Activated naive CD4-positive, alpha-beta T cell (primary cell): ENCODE measurements at places on chromosomes 12 and 14.

- DNase-seq = no peak
Observed at GRCh38 chr12:85998074-85998473, 124.0 kb downstream of the NTS start.

- no peak for DNase-seq
Observed at GRCh38 chr12:23093488-23093887, 468.5 kb downstream of the ETNK1 start.

- DNase-seq = no peak
Observed at GRCh38 chr14:51028361-51028760, 66.5 kb downstream of the TRIM9 start.

DNA sequence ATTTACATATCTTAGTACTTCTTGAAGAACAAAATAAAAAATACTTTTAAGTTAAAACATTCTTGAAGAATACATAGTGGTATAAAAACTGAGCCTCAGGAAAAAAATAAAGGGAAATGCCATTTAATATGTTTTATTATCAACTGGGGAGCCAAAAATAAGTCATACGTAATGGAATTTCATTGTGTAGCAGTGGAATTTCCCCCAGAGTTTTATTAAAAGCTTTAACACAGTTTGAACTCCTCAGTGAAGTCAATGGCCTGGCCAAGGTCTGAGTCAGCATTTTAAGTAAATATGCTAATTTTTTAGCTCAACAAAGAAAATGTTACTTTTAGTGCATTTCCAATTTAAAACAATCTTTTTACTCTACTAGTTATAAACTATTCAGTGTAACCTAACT lies 350.1 kb upstream of the ATP2B1 start:
- DNase-seq = no peak

GRCh38 chr12:5027046-5027821 lies 16.4 kb upstream of the KCNA5 start:
- no peak for DNase-seq

- no peak for DNase-seq
Observed at GRCh38 chr12:106093246-106093645, 45.5 kb downstream of the NUAK1 start.

- peak; percentile 58 for DNase-seq
Observed at GRCh38 chr12:14774074-14774905, 29.0 kb downstream of the WBP11 start.

DNA sequence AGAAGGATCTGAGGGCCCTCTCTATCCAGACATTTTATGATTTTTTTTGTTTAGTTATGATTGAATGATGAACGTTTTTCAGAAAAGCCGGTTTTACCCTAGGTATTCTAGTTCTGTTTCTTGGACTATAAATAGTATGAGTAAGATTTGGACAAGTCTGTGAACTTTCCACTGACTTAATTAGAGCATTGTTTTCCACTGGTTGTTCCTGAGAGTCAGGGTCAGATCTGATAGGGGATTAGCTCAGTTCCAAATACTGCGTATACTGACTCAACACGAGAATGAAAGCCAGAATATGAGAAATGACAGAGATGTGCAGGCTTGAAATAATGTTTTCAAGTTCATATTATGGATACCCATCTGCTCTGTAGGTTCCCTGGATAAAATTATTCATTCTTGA lies 361.6 kb downstream of the AEBP2 start:
- DNase-seq = no peak

DNA sequence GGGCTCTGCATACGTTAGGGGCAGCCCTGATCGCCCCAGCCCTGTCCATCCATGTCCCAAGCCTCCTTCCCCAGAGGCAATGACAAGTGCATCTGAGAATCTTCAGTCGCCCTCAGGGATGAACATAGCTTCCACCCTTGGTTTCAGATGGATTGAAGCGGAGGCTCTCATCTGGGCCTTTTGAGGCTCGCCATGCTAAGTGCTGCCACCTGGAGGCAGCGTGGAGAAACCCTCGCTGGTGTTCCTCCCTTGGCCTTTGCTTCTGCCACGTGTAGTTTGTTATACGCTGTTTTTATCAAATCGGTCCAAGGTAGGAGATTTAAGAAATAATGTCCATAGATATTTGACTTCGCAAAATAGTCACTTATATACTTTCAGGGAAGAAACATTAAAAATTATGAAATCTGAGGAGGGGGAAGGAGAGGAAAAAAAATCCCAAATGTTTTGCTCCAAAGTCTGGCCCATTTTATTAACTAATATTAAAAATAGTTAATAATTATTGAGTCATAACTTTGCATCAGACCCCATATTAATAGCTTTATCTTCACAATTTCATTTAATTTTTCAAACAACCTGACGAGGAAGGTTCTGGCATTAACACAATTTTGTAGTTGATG lies 28.8 kb upstream of the LRRC10 start:
- DNase-seq = peak; percentile 25

DNA sequence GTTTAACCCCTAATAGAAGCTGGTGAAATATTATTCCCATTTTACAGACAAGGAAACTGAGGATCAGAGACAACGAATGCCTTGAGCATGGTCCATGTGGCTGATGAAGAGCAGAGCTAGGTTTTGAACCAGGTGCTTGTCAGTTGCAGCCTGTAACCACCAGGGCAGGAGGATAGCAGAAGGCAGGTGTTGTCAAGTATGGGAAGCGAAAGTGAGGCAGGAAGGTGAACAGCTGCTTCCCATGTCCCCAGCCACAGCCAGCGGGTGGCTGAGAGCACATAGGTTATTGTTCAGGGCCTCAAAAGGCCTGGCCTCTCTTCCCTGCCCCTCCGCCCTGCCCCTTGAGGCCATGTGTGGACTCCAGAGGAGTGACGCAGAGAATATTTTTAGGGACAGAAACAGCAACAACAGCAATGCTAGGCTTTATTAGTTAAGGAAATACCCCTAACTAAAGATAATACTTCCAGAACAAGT lies 39.6 kb downstream of the IQSEC3 start:
- no peak for DNase-seq

DNA sequence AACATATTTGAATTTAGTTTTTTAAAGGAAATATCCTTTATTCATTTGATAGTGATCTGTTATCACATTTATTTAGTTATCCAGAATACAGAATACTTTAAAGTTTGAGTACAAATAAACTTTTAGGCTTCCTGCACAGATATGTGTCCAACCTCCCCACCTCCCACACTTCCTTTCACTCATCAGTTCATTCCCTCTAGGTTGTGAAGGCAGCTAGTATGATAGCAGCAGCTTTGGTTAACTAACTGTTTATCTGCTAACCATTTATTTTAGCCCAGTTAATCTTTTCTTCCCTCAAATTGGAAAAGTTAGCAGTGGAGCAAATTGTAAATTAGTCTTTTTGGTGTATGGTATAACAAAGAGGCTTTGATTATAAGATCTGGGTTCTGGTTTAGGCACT lies 35.7 kb downstream of the CNOT2 start:
- DNase-seq = no peak

GRCh38 chr14:85974602-85975001 lies 444.7 kb downstream of the FLRT2 start:
- DNase-seq = no peak

DNA sequence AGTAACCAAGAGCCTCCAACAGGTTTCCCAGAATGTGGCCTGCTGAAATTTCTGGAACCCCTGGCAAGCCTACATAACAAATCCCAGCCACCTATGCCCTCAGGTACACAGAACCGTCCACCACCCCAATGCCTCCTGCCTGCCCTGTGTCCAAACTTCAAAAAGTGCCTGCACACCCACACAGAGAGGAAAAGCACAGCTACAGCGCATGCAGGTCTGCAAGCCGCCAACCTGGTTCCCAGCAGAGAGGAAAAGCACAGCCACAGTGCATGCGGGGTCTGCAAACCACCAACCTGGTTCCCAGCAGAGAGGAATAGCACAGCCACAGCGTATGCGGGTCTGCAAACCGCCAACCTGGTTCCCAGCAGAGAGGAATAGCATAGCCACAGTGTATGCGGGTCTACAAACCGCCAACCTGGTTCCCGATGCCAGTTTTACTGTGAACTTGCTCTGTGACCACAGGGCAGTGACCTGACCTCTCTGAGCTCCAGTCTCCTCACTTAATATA lies 113.5 kb downstream of the SCARB1 start:
- DNase-seq = no peak

- no peak for DNase-seq
Observed at GRCh38 chr12:91404441-91404840, 221.8 kb upstream of the DCN start.

GRCh38 chr12:104387190-104387589 lies 69.6 kb upstream of the CHST11 start:
- DNase-seq = no peak

DNA sequence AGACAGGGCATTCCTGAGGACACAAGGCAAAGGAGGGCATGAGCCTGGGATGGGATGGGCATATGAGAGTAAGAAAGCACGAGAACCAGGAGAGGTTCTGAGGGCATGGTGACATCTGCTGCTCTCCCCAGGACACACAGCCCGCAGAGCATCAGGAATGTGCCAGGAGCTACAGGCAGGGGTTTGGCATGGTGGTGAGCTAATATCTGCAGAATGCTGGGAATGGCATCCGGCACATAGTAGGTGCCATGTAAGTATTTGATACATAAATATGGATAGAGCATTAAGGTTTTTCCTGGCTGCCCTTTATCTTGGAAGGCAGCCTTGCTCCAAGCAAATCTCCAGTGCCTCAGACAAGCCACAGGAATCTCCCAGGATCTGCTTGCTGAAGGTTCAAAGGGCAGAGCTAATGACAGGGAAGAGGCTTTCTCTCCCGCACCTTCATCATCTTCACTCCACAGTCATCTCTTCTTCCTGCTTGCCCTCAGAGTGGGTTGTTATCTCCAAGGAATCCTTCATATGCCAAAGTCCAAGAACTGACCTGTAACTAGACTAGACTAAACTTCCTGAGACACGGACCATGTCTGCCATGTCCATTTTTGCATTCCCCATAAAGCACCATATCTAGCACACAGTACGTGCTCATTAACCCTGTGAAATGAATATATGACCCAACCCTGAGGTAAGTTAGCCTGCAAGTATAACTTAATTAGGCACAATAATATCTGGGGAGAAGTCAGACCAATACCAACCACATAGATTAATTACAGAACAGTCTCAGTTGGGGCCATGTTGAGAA lies 62.0 kb upstream of the SCN8A start:
- DNase-seq = no peak

DNA sequence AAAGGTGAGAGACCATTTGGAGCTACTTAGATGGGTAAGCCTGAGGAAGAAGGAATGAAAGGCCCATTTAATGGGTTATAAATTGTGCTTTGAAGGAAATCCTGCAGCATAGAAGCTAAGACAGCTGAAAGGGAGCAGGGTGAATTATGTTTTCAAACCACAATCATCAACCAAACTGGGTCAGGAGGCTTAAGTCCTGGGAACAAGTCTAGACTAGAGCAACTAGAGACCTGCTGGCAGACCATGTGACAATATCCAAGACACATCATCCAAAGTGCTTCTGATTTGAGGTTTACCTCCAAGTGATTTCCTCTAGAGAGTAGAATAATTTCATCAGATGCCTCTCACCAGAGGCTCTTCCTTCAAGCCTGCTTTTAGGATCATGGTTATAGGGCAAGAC lies 53.7 kb downstream of the MAP3K9 start:
- DNase-seq = no peak

DNA sequence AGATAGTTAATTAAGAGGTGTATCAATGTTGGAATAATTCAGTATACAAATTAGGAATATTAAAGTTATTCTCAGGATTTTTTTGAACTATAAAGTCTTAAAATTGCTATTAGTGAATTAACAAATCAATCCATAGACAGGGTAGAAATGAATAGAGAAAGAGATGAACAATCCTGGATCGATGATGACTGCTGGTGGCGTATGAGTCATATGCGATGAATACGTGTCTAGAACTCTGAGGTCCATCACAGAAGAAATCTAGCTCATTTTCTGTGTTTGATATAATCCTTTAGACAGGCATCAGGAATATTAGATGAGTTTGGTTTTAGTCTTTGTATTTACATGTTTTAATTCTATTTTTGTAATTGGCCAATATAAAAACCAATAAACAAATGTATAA lies 85.4 kb upstream of the RTL1 start:
- no peak for DNase-seq

GRCh38 chr12:130650131-130650530 lies 66.0 kb downstream of the RIMBP2 start:
- no peak for DNase-seq

- DNase-seq = no peak
Observed at GRCh38 chr12:127297327-127297726, 969.6 kb upstream of the TMEM132C start.

DNA sequence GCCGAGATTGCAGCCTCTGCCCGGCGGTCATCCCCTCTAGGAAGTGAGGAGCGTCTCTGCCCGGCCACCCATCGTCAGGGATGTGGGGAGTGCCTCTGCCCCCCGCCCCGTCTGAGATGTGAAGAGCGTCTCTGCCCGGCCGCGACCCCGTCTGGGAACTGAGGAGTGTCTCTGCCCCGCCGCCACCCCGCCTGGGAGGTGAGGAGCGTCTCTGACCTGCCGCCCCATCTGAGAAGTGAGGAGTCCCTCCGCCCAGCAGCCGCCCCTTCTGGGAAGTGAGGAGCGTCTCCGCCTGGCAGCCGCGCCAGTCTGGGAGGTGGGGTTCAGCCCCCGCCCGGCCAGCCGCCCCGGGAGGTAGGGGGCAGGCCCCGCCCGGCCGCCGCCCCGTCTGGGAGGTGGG lies 544.0 kb downstream of the CCER1 start:
- no peak for DNase-seq

DNA sequence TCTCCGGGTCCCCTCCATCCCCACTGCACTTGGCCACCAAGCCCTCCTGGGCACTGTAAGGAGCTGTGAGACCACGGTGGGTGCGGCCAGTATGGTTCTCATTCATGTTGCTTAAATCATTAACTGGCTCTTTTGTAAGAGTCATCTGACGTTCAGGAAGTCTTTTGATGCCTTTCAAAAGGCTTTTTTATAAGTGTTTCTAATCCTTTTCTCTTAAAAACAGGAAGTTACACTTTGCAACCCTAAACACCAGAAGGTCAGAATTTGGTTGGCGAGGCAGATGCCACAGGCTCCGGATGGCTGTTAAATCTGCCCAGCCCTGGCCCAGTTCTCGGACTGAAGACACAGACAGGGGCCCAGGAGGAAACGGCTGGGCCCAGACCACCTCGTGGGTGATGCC lies 26.1 kb upstream of the DIO3 start:
- no peak for DNase-seq

DNA sequence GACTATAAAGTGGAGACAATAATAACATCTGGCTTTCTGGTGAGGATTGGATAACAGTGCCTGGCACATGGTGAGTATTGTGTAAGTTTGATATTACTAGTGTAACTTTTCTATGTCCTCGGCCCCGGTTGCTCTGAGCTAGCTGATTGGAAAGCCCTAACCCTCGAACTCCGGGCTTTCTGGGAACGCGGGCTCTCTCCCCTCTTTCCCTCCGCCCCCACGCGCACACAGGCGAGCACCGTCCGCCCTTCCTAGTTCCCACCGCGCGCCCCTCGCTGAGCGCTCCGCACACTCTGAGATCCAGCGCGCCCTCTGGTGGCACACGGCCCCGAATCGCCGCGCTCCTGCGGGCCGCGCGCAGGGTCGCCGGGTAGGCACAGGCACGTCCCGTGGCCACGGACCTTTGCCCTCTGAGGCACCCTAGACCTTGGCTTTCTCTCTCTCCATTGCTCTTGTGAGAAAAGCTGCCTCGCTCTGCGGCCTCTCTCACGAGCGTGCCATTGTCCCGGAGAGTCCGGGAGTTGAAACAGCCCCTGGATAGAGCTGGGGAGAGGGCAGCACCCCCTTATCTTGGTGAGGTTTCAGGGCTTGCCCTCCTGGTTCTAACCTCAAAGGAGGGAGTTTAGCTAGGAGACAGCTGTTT lies 23.2 kb upstream of the ESRRB start:
- DNase-seq = peak; percentile 17
